Astrocyte of the spinal cord (primary cell): ENCODE measurements at places on chromosomes 11 and 22.

- DNase-seq: no peak
Observed at GRCh38 chr11:71483692-71484091, 30.7 kb downstream of the NADSYN1 start.

GRCh38 chr11:2512431-2513407, 67.9 kb downstream of the KCNQ1 start:
- no peak for DNase-seq

DNA sequence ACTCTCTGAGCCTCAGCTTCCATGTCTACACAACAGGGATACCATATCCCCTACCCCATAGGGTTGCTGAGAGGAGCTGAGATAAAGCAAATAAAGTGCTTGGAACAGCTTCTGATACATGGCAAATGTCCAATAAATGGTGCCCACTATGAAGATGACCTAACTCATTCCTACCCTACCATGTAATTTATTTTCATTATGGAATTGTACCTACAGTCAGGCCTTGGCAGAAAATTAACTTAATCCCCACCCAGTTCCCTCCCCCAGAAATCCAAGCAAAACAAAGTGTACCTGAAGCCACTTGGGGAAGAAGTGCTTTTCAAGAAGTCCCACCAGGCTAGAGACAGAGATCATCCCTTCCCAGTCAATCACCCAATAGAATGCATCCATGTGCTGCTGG, 10.8 kb downstream of the SRRD start:
- DNase-seq: no peak

GRCh38 chr11:15773476-15774387, 582.6 kb downstream of the SOX6 start:
- no peak for DNase-seq

DNA sequence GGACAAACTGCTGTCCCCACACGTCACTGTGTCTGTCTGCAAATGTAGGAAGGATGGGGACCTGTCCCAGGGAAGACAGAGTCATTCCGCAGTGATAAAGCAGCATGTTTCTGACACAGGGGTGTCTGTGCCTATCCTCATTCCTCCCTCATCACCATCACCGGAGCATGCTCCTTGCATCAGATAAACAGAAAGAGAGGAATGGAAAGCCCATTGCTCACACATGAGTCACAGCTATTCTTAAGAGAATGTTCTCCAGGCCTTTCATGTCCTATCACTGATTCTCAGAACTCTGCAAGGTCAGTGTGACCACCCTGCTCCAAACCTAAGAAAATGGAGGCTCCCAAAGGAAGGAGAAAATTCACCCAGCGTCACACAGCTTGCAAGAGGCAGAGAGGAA, 38.9 kb downstream of the ZNF195 start:
- DNase-seq: peak; percentile 62

DNA sequence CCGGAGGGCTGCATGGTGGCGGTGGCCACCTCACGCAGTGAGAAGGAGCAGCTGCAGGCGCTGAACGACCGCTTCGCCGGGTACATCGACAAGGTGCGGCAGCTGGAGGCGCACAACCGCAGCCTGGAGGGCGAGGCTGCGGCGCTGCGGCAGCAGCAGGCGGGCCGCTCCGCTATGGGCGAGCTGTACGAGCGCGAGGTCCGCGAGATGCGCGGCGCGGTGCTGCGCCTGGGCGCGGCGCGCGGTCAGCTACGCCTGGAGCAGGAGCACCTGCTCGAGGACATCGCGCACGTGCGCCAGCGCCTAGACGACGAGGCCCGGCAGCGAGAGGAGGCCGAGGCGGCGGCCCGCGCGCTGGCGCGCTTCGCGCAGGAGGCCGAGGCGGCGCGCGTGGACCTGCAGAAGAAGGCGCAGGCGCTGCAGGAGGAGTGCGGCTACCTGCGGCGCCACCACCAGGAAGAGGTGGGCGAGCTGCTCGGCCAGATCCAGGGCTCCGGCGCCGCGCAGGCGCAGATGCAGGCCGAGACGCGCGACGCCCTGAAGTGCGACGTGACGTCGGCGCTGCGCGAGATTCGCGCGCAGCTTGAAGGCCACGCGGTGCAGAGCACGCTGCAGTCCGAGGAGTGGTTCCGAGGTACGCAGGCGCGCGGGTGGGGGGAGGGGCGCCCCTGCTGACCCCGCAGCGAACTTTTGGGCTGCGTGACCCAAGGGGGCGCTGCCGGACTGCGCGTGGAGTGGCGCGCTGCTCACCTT, 670 bp downstream of the NEFH start:
- DNase-seq: peak; percentile 31

DNA sequence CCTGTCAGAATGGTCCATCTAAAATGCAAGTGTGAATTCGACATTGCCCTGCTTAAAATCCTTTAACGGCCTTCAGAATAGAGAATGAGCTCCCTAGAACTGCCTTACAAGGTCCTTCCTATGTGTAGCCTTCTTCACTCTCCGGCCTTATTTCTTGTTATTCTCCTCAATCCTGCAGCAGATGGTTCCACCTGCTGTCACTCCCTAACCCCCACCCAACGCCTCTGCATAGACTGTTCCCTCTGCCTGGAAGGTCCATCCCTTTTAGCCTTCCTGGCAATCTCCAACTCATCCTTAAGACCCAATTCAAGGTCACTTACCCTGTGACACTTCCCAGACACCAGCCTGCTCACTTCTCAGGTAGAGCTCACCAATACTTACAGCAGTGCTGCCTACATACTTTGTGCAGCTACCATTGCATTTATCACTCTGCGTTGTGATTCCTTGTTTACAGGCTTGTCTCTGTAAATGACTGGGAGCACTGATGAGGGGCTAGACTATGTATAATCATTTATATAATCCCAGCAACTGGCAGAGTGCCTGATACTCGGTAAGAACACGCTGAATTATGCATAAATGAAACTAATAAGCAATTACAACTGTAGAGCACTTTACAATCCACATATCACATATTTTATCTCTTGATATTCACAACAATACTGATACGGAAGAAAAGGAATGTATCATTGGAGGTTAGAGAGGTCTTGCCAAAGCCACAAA, 58.9 kb downstream of the CLPB start:
- DNase-seq: no peak
